ENCODE measurements at places on chromosomes 11 and 22. TPM values are rescaled to one million over a fixed set of nuclear protein-coding genes. Genes with fewer than 3 reads are reported as not detected.

Gene MUC5B
- not detected for total RNA-seq

Gene MRGPRX4
- not detected for total RNA-seq

Gene OR4S2
- total RNA-seq: not detected

Gene TMA7B
- 1.0 TPM for total RNA-seq

DNA sequence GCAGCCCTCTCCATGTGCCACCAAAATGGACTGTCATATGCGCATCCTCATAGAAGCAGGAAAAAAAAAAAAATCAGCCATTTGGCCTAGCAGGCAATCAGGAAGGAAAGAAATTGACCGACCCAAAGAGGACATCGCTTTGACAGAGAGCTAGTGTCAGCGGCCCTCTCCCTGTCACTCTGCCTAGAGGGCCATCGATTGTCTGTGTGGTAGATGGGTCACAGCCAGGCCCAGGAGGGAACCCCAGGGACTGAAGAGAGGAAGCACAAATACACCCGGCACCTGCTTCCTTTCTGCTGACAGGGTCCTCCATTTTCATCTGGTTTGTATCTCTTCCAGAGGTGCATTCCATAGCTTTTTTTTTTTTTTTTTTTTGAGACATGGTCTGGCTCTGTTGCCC, 21.8 kb downstream of the VPS37C start:
- DNase-seq: no peak

GRCh38 chr11:64632654-64633053, 41.6 kb downstream of the SLC22A12 start:
- DNase-seq: no peak

GRCh38 chr22:26718905-26719304, 61.5 kb downstream of the MIAT start:
- no peak for DNase-seq

GRCh38 chr11:47986742-47987141, 6.4 kb downstream of the PTPRJ start:
- no peak for DNase-seq

DNA sequence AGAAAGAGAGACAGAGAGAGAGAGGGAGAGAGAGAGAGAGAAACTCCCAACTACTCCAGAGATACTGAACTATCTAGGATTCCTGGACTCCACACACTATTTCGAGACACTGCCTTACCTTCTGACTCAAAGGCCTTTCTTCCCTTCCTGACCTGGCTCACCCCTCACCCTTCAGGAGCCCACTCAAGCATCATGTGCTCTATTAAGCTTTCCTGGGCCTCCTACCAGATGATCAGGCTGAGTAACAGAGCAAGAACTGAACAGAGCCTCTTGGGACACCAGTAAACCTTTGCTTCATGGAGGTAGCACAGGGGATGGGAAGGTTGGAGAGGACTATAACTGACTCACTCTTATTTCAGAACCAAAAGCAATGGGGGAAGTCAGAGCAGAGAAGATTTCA, 31.4 kb downstream of the PLEKHA7 start:
- DNase-seq: no peak

DNA sequence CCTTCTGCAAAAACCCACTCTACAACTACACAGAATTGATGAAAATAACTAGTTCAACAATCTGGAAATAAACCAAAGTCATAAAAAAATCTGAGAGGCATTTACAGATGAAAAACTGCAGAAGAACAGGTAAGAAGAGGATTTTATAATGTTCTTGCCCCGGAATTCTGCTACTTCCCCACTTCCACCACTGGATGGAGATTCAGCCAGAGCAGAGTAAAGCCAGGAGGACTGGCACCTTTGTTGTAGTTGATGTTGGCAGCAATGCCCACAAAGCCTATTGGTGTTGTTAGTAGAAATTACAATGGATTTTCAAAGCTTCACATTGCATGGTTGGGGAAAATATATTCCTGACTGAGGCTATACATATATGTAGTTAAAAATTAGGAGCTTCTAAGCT, 640.2 kb downstream of the LRRC4C start:
- DNase-seq: no peak

DNA sequence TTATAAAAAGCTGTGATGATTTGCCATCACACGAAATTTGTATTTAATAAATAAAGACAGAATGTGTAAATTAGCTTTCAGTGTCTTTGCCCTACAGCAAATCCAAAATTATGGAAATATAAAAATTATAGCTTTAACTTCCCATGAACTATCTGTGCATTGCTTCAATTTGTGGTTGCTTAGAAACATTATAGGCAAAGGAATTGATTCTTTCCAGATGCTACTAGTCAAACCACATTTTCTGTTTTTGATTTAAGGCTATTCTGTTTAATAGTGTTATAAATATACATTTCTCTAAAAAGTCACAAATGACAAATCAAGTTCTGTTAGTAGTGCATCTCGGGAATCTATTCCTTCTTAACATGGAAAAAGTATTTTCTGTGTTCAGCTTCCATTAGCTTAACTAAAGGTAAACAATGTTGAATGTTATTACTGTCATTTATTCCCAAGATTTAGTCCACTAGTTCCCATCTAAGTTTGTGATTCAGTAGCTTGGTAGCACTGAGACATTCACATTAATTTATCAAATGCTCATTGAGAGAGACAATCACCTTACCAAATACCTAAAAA, 1086.3 kb upstream of the CCDC90B start:
- no peak for DNase-seq

DNA sequence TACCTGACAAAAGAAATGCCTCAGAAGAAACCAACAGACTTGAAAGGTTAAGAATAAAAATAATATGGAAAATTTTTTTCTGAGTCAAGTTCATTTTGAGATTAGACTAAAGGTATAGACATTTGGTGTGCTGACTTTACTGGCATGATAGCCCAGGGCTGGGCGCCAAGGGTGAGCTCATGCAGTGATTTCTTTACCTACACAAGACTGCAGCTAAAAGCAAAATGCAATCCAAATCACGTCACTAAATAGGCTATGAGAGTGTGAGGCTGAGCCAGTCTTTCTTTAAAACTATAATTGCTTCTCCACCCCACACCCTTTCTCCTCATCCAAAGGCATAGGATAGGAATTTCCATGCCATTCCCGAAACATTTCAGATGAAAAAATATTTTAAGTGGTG, 196.5 kb downstream of the FAM76B start:
- DNase-seq: no peak

DNA sequence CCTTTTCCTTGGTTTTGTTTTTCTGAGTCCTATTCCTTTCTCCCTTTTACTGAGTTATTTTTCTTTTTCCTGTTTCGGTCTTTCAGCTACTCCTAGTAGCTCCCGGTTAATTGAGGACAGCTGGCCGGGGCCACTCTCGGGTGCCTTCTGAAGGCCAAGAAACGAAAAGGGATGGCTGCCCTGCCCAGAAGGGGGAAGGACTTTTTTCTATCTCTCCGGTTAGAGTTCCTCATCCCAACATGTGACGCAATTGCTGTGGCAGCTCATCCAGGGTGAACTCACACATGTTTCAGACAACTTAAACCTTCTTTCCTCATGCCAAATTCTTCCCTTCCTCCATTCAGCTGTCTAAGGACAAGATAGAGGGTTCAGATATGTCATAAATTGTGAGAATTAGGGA, 83.6 kb downstream of the PIWIL4 start:
- no peak for DNase-seq

DNA sequence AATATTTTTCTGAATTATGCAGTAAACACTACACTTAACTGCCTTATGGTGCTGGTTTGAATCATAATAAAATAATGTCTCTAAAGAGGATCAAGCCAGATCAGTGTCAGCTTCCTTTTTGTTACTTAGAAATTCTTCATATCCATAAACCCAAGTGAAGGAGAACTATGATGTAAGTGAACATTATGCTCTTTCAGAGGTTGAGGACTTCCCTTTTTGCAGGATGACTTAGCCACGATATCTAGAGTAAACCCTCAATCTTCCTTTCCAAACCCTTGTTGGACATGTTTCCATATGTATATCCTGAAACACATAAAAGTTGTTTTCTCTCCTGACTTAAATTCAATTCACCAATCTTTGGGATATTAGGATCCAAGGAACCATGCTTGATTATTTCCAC, 19.1 kb downstream of the OR8D1 start:
- DNase-seq: no peak

GRCh38 chr11:78981153-78981552, 406.5 kb upstream of the NARS2 start:
- DNase-seq: no peak

DNA sequence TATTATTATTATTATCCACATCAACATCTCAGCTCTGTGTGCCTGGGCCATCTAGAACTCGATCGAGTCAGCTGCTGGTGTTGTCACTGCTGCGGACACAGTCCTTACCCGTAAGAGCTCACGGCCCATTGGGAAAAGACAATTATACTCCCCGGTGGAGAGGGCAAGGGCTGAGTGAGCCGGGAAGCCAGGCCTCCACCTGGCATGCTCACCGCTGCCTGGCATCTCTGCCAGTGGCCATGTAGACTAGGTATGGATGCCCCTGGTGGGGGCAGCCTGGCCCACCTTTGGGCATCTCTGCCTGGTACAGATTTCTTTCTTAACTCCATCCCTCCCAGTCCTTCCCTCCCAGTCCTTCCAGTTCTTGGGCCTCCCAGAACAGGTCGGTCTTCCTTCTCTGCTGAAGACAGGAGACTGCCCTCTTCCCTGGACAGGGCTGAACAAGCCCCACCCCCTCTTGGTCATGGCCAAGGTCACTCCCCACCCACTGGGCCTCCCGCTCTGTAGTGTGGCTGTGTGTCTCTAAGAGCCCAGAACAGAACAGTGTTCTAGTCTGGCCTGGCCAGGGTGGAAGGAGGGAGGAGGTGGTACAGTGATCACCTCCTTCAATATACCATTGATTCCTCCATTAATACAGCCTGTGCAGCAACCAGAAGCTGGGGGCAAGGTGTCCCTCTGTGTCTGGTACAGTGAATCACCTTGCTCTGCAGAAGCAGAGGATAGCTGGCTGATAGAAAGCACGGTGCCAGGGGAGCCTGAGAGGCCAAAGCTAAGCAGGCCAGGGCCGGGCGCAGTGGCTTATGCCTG, 57.7 kb downstream of the FLRT1 start:
- no peak for DNase-seq

GRCh38 chr22:29055192-29055830, 6.3 kb downstream of the C22orf31 start:
- no peak for DNase-seq

DNA sequence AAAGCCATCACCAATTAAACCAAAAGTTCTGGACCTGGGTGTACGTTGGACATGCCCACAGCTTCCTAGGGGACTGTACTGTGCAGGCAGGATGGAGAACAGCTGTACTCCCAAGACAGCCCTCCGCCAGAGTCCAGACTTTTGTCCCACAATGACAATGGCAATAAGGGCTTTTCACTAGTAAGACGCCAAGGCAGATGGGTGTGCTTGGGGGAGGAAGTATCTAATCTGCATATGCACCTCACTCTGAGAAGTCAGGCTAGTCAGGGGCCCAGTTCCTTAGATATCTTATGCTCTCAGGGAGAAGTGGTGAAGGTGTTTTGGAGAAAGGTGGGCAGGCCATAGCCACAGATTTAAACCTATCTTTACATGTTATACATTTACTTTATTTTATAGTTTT, 85.1 kb upstream of the USP47 start:
- no peak for DNase-seq

- no peak for DNase-seq
Measured at GRCh38 chr22:39917197-39917643, 16.3 kb downstream of the GRAP2 start.

- peak; percentile 43 for DNase-seq
Measured at GRCh38 chr22:33922349-33922681, 2.0 kb upstream of the LARGE1 start.

DNA sequence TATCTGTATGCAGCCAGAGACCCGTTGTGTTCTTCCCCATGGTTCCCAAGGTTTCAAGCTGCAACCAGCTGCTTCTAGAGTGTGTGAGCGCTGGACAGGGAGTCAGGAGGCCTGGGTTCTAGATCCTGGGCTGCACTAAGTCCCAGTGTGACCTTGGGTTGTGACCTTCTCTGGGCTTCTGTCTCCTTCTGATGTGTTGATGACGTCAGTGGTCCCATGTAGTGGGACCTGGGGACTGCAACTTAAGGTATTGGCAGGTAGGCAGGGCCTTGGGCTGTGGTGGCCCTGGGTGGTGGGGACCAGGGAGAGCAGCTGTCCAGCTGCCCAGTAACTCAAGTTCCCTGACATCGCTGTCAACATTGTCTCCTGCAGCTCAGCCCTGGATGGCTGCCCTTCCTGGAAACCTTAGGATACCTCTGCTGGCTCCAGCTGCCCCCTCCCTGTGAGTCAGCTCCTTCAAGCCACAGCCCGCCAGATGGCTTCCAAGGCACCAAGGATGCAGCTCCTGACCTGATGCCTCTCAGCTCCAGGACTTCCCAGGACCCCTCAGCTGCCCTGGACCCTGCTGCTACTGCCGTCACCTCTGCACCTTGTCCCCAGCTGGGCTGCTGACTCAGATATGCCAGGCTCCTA, 1.3 kb upstream of the PVALB start:
- DNase-seq: no peak
